ENCODE measurements at places on chromosomes 2 and 18. TPM values are rescaled to one million over a fixed set of nuclear protein-coding genes. Genes with fewer than 3 reads are reported as not detected.

MCFD2 gene
- total RNA-seq, result 41.7 TPM

LIMS3 gene
- 3.0 TPM for total RNA-seq

DSG4 gene
- not detected for total RNA-seq

COL4A3 gene
- 5.4 TPM for total RNA-seq

TPO gene
- total RNA-seq, result 0.27 TPM

DHRS9 gene
- total RNA-seq, result 0.64 TPM

CRYGD gene
- 1.9 TPM for total RNA-seq

MTIF2 gene
- 14.6 TPM for total RNA-seq

SLC38A11 gene
- 4.4 TPM for total RNA-seq

KCNS3 gene
- total RNA-seq, result 4.6 TPM

NCKAP5 gene
- 25.3 TPM for total RNA-seq

NHEJ1 gene
- total RNA-seq, result 18.1 TPM

ABCG8 gene
- total RNA-seq, result 0.27 TPM

ADCYAP1 gene
- total RNA-seq, result 23.3 TPM

DIS3L2 gene
- 44.3 TPM for total RNA-seq

COL6A3 gene
- total RNA-seq, result 59.6 TPM

TEX44 gene
- total RNA-seq, result not detected

CPLX4 gene
- total RNA-seq, result 14.8 TPM

CD302 gene
- total RNA-seq, result 10.3 TPM

MEX3C gene
- 111 TPM for total RNA-seq

PROM2 gene
- 3.0 TPM for total RNA-seq

RAB6C gene
- 1.2 TPM for total RNA-seq

DNAJB2 gene
- total RNA-seq, result 51.0 TPM

MROH2A gene
- total RNA-seq, result not detected

NYAP2 gene
- 21.1 TPM for total RNA-seq

RNF103 gene
- total RNA-seq, result 33.1 TPM

PIEZO2 gene
- total RNA-seq, result 11.0 TPM

EIF2AK3 gene
- total RNA-seq, result 25.2 TPM

FRZB gene
- total RNA-seq, result 10.2 TPM

DHX57 gene
- 50.8 TPM for total RNA-seq

HAAO gene
- total RNA-seq, result 2.7 TPM

INHBB gene
- 6.1 TPM for total RNA-seq

ELOA2 gene
- not detected for total RNA-seq

UGT1A7 gene
- not detected for total RNA-seq

SEPTIN2 gene
- total RNA-seq, result 335 TPM

IAH1 gene
- 38.7 TPM for total RNA-seq

TSGA10 gene
- total RNA-seq, result 21.4 TPM

SPDYA gene
- total RNA-seq, result 2.7 TPM

KYNU gene
- 0.27 TPM for total RNA-seq

EGR4 gene
- total RNA-seq, result 0.09 TPM

ZNF892 gene
- total RNA-seq, result 30.4 TPM

ANKRD62 gene
- 0.18 TPM for total RNA-seq

EMILIN2 gene
- 4.7 TPM for total RNA-seq

NFU1 gene
- total RNA-seq, result 30.0 TPM

ANKRD30BL gene
- total RNA-seq, result 33.8 TPM

NIFK gene
- 34.8 TPM for total RNA-seq

TUBB6 gene
- total RNA-seq, result 52.5 TPM

ASTL gene
- not detected for total RNA-seq

ADRA2B gene
- not detected for total RNA-seq

ATP5MC3 gene
- total RNA-seq, result 55.3 TPM

TSN gene
- 51.4 TPM for total RNA-seq

ZNF804A gene
- total RNA-seq, result 14.8 TPM

AGXT gene
- not detected for total RNA-seq

SFTPB gene
- total RNA-seq, result 1.7 TPM

KIAA2012 gene
- total RNA-seq, result 1.00 TPM

LYPD6 gene
- total RNA-seq, result 7.5 TPM

HOXD10 gene
- total RNA-seq, result not detected

GCKR gene
- total RNA-seq, result 0.54 TPM

CELF4 gene
- 62.9 TPM for total RNA-seq
